ENCODE measurements at places on chromosomes 4 and X. TPM values are rescaled to one million over a fixed set of nuclear protein-coding genes. Genes with fewer than 3 reads are reported as not detected.

Gene PWWP3B
- not detected for total RNA-seq

Gene OTC
- not detected for total RNA-seq

Gene FRMD7
- total RNA-seq = 1.5 TPM

Gene ABCE1
- 80.7 TPM for total RNA-seq

Gene INPP4B
- 15.6 TPM for total RNA-seq

Gene NDNF
- 9.8 TPM for total RNA-seq

Gene CETN2
- 42.1 TPM for total RNA-seq

Gene GYPE
- total RNA-seq = 0.29 TPM

Gene EMCN
- not detected for total RNA-seq

Gene JADE3
- total RNA-seq = 5.0 TPM

Gene CYLC1
- not detected for total RNA-seq

Gene CFAP47
- total RNA-seq = not detected

Gene FAM199X
- total RNA-seq = 20.3 TPM

Gene SORCS2
- total RNA-seq = 11.5 TPM

Gene SUPT20HL2
- not detected for total RNA-seq

Gene XAGE2
- not detected for total RNA-seq

Gene SHROOM2
- 6.2 TPM for total RNA-seq

Gene ETDA
- not detected for total RNA-seq

Gene HPSE
- 0.29 TPM for total RNA-seq

Gene SLC6A14
- total RNA-seq = not detected

Gene MSL3
- total RNA-seq = 26.4 TPM

Gene PABPC1L2A
- total RNA-seq = not detected

Gene GIMD1
- total RNA-seq = not detected

Gene MAPK10
- total RNA-seq = 12.1 TPM

Data from osteoblast (primary cell).